ENCODE measurements at places on chromosomes 6 and 20.

GRCh38 chr6:107717781-107718180 is 106.3 kb downstream of the SCML4 start:
- no peak for DNase-seq

DNA sequence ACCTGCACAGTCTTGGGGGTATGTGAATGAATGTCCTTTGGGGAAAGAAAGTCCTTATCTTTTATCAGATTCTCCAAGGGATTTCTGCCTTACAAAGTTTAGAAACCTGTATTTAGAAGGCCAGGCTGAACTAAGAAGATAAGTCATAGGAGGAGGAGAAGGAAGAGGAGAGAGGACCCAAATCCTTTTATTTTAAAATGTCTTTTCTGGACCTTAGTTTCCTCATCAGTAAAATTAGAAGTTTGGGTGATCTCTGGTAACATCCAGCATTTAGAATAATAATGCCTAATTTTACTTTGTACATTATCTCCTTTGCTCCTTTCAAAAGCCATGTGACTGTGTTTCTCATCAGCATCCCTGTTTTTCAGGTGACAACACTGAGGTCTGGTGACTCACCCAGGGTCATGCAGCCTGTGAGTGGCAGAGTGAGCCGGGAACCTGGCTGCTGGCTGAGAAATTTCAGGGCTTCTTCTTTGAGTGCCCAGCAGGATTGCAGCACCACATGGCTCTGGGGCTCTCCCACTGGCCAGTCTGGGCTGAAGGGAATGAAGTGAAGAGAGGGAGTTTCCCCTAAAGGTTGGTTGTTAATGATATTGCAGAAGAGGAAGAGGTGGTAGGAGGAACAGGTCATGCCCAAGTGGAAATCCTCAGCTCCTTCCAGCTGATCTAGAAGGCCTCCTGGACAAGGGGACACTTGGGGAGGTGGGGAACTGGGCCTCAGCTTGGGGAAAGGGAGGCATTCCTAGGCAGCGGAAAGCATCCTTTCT is 34.0 kb downstream of the VEGFA start:
- no peak for DNase-seq

GRCh38 chr20:1177680-1178079 is 7.1 kb downstream of the TMEM74B start:
- no peak for DNase-seq

DNA sequence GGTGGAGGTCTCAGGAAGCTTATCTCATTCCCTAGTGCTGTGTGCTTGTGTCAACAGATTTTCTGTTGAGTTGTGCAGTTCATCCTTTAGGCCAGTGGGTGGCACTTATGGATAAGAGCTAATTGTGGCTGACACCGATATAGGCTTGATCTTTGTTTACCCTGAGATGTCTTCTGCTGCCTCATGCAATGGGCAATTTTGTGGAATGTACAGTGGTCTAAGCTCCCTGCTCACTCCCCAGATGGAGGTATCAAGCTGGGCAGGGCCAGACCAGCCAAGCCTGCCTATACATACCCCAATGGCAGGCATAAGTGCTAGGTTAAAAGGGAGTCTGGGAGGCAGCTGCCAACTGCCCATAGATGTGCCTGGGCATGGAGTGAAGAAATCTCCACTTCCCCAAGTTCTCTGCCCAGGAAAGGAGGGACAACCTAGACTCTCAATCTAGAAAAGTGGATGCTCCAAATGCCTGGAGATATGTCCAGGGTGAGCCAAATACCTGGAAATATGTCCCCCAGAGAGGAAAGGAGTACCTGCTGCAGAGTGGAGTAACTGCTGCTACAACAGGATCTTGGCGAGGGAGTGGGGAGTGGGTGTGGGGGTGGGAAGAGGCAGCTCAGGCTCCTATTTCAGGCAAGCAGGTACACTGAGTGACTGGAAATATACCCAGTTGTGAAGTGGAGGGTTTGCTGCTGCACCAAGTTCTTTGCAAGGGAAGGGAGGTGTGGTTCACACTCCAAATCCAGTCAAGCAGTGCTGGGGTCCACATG is 53.2 kb upstream of the ARG1 start:
- no peak for DNase-seq

All from heart left ventricle (tissue), 16 donors.